ENCODE measurements at places on chromosomes 2 and 18.

GRCh38 chr2:121427187-121427689 is 103.4 kb upstream of the RNU4ATAC start:
- DNase-seq, result no peak

- DNase-seq, result no peak
Observed at GRCh38 chr2:238864207-238865014, 16.5 kb downstream of the TWIST2 start.

DNA sequence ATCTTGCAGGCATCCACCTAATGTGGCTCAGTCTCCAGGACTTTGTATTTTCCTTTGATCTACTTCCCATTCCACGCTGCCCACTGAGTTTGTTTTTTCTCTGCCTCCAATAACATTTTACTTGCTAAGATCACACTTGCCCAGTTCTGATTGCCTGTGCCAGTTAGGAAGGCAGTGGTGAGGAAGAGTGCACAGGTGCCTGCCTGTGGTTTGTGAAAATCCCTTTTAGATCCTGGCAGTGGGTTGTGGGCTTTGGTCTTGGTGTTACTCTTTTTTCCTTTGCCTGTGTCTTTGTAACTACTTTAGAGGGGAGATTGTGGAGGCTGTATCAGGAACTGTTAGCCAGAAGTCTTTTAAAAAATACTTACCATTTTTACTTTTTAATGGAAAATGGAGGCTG is 36.9 kb upstream of the KCNG2 start:
- no peak for DNase-seq

DNA sequence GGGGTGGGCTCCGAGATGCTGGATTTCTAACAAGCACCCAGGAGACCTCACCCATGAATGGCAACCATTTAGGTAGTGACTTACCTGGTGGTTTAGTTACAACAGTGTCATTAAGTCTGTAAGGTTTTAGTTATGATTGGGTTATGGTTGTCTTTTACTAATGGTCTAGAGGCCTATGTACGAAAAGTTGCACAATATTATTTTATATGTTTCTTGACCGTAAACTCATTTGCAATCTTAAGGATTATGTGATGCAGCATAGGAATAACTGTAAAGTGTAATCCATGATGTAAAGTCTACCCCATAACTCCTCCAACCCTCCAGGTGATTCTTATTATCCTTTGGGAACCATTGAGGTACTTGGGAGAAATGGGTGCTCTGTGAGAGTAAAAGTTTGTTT is 155.4 kb upstream of the ZEB2 start:
- DNase-seq, result no peak

GRCh38 chr2:238946318-238947242 is 98.7 kb downstream of the TWIST2 start:
- no peak for DNase-seq

- DNase-seq, result no peak
Observed at GRCh38 chr2:238719641-238720040, 128.2 kb upstream of the TWIST2 start.

DNA sequence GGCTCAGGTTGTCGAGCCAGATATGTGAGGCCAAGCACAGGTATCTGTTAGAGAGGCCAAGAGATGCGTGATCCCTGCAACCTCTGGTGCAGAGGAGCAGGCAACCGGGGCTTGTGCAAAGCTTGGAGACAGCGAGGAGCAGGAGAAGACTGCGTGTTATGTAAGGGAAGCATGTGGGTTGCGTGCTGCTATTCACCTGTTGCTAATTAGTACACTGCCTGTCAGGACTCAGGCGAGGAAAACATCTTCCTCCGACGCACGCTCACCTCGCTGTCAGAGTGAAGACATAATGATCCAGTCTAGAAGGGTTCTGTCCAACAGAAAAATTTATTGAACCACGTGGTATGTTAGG is 102.5 kb downstream of the HNRNPLL start:
- no peak for DNase-seq

DNA sequence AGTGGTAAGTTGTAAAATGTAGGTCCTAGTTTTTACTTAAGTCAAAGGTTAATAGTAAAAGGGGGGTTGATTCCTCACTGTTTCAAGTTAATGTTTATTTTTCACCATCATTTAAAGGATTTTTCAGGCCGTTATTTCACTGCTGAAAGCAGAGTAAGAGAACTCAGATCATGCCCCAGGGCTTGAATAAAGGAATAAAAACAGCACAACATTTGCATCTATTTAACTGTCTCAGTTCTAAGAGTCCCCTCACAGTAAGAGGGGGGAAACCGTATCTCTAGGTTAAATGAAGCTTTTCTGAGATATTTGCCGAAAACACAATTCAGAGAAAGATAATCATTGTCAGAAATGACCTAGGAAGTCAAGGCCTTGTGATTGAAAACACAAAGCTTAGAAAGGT is 138.2 kb upstream of the KCTD1 start:
- no peak for DNase-seq

DNA sequence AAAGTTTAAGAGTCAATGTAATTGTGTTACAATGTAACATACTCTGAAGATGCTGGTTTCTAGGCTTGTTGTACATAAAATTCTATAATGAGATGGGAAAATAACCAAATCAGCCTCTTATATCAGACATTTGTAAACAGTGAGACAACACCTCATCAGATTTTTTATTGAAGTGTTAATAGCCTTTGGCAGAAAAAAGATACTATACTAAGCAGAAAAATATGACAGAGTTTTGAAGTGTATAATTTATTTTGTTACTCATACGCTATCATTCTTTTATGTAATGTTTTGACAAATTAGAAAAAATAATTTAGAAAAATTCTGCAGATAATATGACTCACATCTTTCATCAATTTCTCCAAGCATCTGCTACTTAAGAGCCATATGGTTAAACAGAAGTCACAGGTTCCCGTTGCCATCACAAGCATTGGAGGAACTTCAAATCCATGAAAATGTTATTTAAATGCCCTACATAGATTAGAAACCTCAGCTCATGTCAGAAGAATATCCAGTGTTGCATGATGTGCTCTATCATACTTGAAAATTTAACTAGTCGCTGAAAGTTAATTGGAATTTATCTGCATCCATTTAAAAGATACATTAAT is 535.4 kb downstream of the LRP1B start:
- no peak for DNase-seq

- DNase-seq, result no peak
Observed at GRCh38 chr2:128424406-128425171, 105.9 kb upstream of the HS6ST1 start.

GRCh38 chr2:101986376-101986775 is 5.4 kb upstream of the IL1R2 start:
- DNase-seq, result no peak

GRCh38 chr2:203594541-203594940 is 59.4 kb upstream of the RAPH1 start:
- no peak for DNase-seq

- no peak for DNase-seq
Observed at GRCh38 chr2:178882666-178883440, 75.6 kb upstream of the TTN start.

- DNase-seq, result no peak
Observed at GRCh38 chr18:13178976-13179375, 39.6 kb upstream of the LDLRAD4 start.

DNA sequence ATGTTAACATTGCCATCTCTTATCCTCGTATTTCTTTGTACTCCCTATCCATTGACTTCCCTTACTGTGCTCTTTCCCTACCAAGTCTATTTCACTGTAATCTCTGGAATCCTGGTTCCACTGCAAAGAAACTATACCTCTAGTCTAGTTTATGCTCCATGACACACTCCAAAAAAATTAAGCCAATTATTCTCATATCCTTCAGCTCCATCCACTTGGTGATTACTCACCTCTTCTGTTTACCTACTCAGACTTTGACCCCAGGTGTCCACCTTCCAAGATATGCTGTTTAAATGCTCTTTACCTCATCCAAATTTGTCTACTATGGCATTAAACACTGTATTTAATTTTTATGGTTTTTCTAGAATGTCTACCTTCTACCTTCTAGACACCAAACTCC is 137.9 kb downstream of the ATAD2B start:
- DNase-seq, result no peak

- peak; percentile 8 for DNase-seq
Observed at GRCh38 chr2:26605195-26605998, 35.8 kb downstream of the CIB4 start.

DNA sequence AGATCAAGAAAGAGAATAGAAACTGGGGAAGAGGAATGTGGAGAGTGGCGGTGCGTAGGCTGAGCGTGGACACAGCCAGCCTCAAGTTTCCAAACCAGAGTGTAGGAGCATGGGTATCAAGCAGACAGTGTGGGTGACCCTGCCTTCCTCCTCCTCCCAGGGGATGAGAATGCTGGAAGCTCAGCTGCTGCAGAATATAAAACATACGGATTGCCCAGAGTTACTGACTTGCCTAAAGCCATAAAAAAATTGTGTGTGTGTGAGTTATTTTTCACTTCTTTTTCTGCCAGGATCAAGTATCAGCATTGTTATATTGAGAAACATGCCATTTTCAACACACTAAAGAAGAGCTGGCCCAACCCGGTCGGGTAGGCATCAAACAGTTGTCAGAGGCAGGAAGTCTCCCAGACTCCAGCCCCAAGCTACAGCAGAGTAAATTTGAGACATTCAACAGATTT is 333.3 kb upstream of the ACVR2A start:
- DNase-seq, result no peak

DNA sequence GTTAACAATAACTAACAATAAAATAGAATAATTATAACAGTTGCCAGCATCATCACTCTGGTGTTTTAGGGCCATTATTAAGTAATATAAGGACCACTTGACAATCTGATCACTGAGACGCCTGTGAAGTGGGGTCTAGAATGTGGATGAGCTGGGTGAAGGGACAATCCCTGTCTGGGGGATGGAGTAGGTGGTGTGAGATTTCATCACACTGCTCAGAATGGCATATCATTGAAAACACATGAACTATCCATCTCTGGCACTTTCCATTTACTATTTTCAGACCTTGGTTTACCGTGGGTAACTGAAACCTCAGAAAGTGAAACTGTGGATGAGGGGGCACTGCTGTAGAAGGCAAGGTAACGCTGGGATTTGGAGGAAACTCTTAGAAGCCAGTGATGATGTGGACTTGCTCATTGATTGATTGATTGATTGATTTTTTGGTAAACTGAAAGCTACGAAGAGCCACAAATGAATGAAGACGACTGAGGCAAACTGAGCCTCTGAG is 204.4 kb upstream of the TWIST2 start:
- no peak for DNase-seq

DNA sequence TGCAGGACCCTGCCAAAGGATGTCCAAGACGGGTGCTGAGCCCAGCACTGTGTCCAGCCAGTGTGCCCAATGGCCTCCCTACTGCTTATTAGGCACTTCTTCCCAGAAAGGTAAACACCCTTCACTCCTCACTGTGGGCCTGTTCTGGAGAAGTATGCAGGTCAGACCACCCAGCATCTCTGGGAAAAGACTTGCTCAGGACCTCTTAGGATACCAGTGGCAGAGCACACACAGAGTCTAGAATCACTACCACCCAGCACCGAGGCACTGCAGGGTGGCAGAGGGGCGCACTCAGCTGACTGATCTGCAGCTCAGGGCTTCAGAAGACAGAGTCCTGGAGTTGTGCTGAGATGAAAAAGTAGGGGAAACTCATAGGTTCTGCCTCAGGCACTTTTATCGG is 25.8 kb downstream of the XDH start:
- DNase-seq, result no peak

DNA sequence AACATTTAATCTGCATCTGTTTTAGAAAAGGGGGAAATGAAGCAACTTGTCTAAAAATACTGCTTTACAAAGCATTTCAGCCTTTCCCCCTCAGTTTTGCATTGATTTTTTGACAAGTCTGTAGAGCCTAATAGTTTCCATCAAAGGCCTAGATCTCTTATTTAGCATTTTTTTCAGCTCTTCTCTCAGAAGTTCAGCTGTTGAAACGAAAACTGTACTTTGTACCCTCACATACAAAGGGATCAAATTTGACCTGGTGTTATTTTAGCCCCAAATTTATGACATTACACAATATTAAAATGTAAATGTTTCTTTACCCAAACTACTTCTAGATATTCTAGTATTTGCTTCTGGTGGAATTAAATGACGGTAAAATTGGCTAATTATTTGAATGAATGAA is 13.0 kb downstream of the YPEL5 start:
- no peak for DNase-seq

- no peak for DNase-seq
Observed at GRCh38 chr18:3794537-3795348, 344.8 kb downstream of the TGIF1 start.

DNA sequence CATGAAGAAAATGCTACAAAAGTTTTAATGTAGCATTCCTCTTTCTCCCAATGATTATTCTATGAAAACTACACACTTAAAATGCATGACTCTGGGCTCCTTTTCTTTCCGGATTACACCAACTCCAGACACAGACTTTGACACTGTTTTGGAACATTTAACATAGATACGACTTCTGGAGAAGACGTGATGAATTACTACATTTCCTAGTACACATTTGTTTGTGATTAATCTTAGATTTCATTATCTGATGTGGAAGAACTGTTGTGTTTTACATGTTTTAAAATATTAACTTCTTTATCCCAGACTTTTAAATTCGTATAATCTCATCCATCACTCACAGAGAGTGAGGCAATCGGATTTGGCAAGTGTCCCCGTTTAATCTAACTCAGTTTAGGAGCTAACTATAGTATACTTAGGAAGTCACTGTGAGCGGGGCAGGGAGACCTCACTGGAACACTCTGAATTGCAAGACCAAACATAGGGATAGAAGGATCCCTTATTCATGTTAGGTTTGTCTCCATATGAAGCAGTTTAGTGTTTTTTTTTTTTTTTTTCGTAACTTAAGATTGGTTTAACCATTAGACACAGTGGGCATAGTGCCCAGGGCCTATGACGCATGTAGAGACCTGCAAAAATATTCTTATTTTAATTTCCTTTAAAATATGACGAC is 66.7 kb downstream of the PDE1A start:
- DNase-seq, result no peak

DNA sequence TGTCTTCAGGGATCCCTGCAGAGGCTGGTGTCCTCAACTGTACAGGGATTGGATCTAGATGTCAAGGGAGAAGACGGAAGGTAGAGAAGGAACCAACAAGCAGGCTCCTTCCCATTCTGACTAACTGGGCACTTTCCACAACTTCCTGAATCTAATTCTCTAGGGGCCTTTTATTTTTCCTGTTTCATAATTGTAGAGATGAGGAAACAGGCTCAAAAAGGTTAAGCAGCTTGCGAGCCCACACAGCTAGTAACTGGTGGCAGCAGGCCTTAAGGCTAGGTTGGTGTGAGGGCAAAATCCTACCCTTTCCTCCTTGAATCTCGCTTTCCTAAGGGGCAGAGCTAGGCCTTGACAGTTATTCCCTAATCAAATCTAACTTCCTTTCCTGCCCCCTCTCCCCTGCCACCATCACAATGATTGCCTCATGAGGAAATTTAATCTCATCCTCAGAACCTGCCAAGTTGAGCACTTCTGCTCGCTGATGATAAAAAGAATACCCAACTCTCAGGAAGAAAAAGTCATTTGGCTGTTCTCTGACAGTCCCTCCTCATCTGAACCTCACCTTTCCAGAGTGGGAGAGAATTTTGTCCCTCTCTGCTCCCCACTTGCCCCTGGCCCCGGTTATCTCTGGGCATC is 35.7 kb upstream of the POLE4 start:
- DNase-seq, result no peak

DNA sequence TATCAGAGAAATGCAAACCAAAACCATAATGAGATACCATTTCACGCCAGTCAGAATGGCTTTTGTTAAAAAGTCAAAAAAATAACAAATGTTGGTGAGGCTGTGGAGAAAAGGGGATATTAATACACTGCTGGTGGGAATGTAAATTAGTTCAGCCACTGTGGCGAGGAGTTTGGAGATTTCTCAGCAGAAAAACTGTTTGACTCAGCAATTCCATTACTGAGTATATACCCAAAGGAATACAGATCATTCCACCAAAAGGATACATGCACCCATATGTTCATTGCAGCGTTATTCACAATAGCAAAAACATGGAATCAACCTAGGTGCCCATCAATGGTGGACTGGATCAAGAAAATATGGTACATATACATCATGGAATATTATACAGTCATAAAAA is 54.5 kb upstream of the WDR75 start:
- no peak for DNase-seq

Data from GM12878 (cell line).